Glomerular endothelial cell (primary cell): ENCODE measurements at places on chromosomes 11 and 22. TPM values are rescaled to one million over a fixed set of nuclear protein-coding genes. Genes with fewer than 3 reads are reported as not detected.
A peak's percentile ranks its signal among the peaks of the same experiment; 100 is the strongest.

DNA sequence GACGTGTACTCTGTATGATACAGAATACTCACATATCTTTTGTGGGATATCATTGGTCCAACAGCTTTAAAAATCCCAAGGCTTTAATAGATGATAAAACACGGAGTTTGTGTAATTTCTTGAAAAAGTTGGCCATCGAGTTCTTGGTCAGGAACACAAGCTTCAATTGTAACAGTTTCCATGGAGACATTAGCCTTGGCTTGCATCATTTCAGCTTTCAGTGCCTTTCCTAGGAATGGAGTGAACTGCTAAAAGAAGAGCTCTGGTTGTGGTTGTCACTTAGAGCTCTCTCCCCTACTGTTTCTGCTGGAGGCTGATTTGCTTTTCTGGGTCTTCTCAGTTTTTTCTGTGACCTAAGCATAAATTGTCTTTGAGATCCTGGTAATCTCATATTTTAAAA, 14.2 kb downstream of the BMAL1 start:
- DNase-seq = no peak

GRCh38 chr22:47395481-47395880, 633.0 kb downstream of the TBC1D22A start:
- no peak for DNase-seq

Gene NCAM1
- total RNA-seq = 1.8 and 8.3 TPM in 2 replicates

Gene KDM4E
- not detected in 2 replicates for total RNA-seq

GRCh38 chr11:9675691-9676090, 11.8 kb downstream of the SWAP70 start:
- DNase-seq = no peak

DNA sequence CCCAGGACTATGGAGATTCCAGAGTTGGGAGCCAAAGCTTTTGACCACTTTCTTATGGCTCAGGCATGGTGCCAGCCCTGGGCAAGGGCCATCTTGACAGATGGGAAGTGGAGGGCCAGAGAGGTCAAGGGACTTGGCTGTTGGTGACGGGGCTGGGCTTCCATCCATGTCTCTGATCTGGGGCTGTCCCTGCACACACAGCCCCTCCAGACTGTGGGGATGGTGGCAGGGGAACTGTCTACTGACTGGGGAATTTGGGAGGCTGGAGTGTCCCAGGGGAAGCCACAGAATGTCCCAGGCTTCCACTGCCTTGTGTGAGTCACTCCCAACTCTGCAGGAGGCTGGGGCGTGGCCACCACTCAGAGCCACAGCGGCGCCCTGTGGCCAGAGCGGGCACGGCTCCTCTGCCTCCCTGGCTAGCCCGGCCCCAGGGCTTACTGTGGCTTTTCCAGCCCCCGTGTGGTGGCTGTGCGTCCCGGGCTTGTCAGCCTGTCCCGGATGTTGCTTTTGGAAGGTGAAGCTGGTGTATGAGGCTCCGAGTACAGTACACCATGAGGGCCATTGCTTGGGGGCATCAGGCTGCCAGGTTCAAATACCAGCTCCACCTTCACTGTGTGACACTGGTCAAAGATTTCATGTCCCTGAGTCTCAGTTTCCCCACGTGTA, 19.6 kb downstream of the C22orf23 start:
- peak; percentile 50 for DNase-seq

Gene E2F8
- total RNA-seq = 0.53 and 2.3 TPM in 2 replicates

DNA sequence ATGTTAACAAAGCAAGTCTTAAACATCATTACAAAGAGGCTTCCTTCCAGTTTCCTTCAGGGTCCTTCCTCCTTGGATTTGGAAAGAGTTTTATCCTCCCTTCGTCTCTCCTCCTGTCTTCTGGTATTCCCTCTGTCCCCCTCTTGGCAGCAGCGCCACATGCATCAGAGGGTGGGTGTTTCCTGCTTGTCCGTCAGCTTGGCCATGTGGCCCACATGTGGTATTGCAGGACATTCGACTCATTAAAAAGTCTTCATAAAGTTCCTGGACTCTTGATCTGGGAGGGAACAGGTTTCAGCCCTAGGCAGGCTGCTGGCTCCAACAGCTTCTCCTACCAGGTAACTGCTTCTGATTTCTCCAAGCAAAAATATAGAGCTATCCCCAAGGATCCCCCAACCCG, 189.8 kb downstream of the CSNK2A3 start:
- no peak for DNase-seq

GRCh38 chr22:32745996-32746322, 55.5 kb upstream of the TIMP3 start:
- no peak for DNase-seq

DNA sequence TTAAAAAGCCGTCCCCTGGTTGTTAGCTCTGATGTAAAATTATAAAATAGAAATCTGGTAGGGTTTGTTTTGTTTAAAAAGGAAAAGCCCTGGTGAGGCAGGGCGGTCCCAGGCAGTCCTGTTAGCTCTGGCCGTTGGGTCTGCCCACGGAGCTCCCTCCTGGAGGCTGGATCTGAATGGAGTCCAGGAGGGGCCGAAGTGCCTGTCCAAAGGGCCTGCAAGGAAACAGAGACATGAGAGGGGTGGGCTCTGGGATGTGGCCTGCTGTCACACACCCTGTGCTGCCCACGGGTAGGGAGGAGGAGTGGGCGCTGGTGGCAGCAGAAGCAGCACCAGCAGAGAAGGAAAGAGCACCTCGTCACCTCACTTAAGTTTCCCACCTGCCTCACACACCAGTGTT, 11.3 kb upstream of the PMM1 start:
- no peak for DNase-seq
